Activated T-cell treated with anti-CD3 and anti-CD28 coated beads, Interleukin-2, amount 50 U/mL, for 72 hours (primary cell): ENCODE measurements at places on chromosomes 6 and 20. TPM values are rescaled to one million over a fixed set of nuclear protein-coding genes. Genes with fewer than 3 reads are reported as not detected.

- H3K36me3 ChIP-seq, result no peaks in the 10 kb centered on the region
- no peaks in the 10 kb centered on the region for H3K4me1 ChIP-seq
- no peaks in the 10 kb centered on the region for H3K27me3 ChIP-seq
- no peak for DNase-seq
- no peak overlapping the region for H3K4me3 ChIP-seq
- no peak overlapping the region for H3K27ac ChIP-seq
These were observed 268.0 kb downstream of the SMOC2 start for GRCh38 chr6:168708984-168709383.

DNA sequence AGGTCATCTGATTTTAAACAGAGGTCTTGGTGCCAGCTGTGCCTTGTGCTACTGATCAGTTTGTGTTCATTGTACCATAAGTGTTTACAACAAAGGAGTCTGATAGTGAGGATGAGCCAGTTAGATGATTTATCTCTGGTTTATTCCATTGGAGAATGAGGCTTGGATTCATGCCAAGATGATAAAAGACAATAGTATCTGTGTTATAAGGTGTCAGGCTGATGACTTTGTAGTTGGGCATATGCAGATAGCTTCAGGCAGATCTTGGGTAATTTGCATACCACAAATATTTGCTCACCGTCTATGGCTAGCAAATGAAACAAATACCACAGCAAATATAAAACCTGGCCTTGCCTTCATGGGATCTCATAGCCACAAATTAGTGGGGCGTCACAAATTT is 43.3 kb upstream of the PHACTR2 start:
- peaks cover 11% of the 10 kb centered on the region for H3K4me1 ChIP-seq
- no peaks in the 10 kb centered on the region for H3K36me3 ChIP-seq
- no peaks in the 10 kb centered on the region for H3K27me3 ChIP-seq
- H3K27ac ChIP-seq, result no peak overlapping the region

The SLC22A1 gene
- total RNA-seq, result 2.4 TPM

- H3K27ac ChIP-seq, result no peak overlapping the region
- peaks cover 5% of the 10 kb centered on the region for H3K4me1 ChIP-seq
- peaks cover 89% of the 10 kb centered on the region for H3K27me3 ChIP-seq
These were observed 8.3 kb downstream of the POM121L2 start for GRCh38 chr6:27303613-27304272.

GRCh38 chr20:35297740-35298139 is 5.5 kb upstream of the FAM83C start:
- H3K36me3 ChIP-seq, result no peaks in the 10 kb centered on the region
- H3K4me3 ChIP-seq, result no peak overlapping the region
- peaks cover 15% of the 10 kb centered on the region for H3K27me3 ChIP-seq
- H3K4me1 ChIP-seq, result peaks cover 13% of the 10 kb centered on the region
- H3K27ac ChIP-seq, result no peak overlapping the region

GRCh38 chr6:1040393-1040792 is 271.5 kb upstream of the FOXQ1 start:
- peaks cover 40% of the 10 kb centered on the region for H3K27me3 ChIP-seq
- no peak overlapping the region for H3K27ac ChIP-seq
- H3K36me3 ChIP-seq, result no peaks in the 10 kb centered on the region
- no peak for DNase-seq

GRCh38 chr20:14838663-14839628 is 501.5 kb upstream of the FLRT3 start:
- no peaks in the 10 kb centered on the region for H3K27me3 ChIP-seq
- no peak overlapping the region for H3K27ac ChIP-seq

The MMUT gene
- 15.2 TPM for total RNA-seq

- no peak overlapping the region for H3K27ac ChIP-seq
- no peak overlapping the region for H3K4me3 ChIP-seq
- H3K27me3 ChIP-seq, result no peaks in the 10 kb centered on the region
These were observed 6.0 kb upstream of the IER3 start for GRCh38 chr6:30750379-30750668.

The PPIL1 gene
- 43.0 TPM for total RNA-seq

- H3K27me3 ChIP-seq, result peaks cover 13% of the 10 kb centered on the region
- no peak for DNase-seq
- H3K4me3 ChIP-seq, result no peak overlapping the region
- no peak overlapping the region for H3K27ac ChIP-seq
These were observed 43.7 kb downstream of the PHACTR1 start for GRCh38 chr6:12760226-12760625.

DNA sequence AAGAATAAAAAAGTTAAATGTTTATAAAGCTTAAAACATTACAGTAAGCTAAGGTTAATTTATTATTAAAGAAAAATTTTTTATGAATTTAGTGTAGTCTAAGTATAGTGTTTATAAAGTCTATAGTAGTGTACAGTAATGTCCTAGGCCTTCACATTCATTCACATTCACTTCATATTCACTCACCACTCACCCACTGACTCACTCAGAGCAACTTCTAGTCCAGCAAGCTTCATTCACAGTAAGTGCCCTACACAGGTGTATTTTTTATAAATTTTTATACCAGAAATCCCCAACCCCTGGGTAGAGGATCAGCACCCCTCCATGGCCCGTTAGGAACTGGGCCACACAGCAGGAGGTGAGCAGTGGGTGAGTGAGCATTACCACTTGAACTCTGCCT is 24.3 kb upstream of the ADGRF1 start:
- no peaks in the 10 kb centered on the region for H3K36me3 ChIP-seq
- H3K27me3 ChIP-seq, result no peaks in the 10 kb centered on the region
- DNase-seq, result no peak
- H3K4me1 ChIP-seq, result no peaks in the 10 kb centered on the region
- no peak overlapping the region for H3K27ac ChIP-seq

The SAPCD1 gene
- 15.7 TPM for total RNA-seq
